SJSA1 (cell line): ENCODE measurements at places on chromosomes 1 and 21. TPM values are rescaled to one million over a fixed set of nuclear protein-coding genes. Genes with fewer than 3 reads are reported as not detected.

DNA sequence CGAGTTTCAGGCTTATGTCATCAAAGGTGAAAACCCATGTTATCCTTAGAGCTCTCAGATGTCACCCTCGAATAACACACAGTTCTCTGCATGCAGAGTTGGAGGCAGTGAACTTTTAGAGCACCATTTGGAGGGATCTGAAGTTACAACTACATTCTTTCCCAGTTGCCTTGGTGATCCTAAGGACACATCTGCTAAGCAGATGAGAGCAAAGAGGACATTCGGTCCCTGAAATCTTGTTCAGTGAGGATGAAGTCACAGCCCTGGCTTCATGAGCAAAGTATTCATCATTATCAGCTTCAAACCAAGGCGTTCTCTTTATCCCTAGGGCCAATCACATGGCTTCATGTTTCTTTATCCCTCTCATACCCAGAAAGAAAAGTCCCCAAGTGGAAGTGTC, 23.1 kb upstream of the MCOLN2 start:
- no peak for DNase-seq

GRCh38 chr1:178548108-178548507, 35.2 kb downstream of the TEX35 start:
- DNase-seq = no peak

DNA sequence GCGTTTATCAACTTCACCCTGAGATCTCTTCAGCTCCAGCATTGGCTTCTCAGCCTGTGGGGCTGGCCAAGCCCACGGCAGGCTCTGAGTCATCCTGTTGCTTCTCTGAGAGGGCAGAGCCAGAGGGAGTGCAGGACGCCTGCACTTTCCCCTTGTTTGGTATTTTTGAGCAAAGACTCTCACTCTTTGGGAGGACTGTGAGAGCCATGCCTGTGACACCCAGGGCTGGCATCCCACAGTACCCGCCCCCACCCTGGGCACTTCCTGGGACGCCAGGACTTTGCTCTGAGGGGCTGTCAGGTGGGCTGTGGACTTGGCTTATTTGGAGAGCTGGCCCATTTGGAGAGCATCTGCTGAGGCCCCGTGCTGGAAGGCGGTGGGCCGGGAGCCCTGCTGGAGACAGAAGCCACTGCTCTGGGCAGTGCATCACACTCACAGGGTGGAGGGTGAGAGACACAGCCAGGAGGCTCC, 37.4 kb downstream of the VANGL1 start:
- no peak for DNase-seq

DNA sequence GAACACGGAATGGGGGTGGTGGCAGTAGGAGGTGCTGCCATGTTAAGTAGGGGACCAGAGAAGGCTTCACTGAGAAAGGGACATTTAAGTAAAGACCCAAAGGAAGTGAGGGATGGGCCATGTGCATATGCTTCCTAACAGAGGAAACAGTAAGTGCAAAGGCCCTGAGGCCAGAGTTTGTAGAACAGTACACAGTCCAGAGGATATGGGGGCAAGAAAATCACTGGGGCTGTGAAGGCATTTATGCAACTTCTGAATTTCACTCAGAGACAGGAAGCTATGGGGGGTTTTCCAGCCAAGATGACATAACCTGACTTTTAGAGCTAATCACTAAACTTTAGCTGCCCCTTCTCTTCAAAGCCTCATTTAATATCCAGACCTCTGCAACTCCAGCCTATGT, 202.5 kb upstream of the EDN2 start:
- no peak for DNase-seq

DNA sequence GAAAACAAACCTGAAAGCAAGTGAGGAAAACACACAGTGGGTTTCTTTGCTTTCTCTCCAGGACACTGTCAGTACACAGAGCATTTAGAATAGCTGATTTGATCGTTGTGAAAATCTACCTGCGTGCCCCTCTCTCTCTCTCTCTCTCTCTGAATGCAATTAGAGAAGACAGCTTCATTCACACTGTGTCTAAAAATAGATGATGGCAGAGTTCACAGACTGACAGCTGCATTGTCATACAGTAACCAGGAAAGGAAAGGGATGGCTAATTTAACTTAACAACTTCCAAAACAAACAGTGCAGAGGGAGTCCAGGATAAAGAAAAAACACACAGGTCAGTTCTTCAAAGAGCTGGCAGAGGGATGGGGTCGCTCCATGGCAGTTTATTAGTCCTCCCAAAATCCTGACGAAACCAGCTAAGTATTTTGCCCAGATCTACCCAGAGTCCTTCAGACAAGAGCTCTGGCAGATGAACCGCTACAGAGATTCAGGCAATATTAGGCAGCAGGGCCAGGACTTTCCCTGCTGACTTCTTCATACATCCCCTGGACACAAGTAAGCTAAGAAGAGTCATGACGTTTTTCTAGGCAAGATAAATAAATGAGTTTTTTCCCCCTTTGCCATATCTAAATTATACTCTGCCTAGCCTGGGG, 58.9 kb downstream of the WLS start:
- DNase-seq = no peak

GRCh38 chr1:213661302-213661701, 326.5 kb upstream of the PROX1 start:
- DNase-seq = no peak

DNA sequence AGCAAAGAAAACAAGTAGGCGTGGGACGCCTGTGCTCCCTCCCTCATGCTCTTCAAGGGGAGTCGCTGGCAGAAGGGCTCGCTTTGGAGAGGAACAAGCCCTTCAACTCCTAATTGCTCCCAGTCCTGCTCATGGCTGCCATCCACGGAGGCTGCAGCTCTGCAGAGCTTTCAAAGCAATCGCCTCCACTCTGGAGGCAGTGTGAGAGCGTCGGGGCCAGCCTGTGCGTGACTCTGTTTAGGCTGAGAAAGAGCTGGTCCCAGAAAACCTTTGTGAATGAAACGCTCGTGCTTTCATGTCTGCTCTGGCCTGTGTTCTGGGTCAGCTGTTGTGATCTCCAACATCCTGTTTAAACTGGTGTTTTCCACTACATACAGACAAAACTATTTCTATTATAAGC, 23.9 kb upstream of the RUNX1 start:
- peak; percentile 74 for DNase-seq

DNA sequence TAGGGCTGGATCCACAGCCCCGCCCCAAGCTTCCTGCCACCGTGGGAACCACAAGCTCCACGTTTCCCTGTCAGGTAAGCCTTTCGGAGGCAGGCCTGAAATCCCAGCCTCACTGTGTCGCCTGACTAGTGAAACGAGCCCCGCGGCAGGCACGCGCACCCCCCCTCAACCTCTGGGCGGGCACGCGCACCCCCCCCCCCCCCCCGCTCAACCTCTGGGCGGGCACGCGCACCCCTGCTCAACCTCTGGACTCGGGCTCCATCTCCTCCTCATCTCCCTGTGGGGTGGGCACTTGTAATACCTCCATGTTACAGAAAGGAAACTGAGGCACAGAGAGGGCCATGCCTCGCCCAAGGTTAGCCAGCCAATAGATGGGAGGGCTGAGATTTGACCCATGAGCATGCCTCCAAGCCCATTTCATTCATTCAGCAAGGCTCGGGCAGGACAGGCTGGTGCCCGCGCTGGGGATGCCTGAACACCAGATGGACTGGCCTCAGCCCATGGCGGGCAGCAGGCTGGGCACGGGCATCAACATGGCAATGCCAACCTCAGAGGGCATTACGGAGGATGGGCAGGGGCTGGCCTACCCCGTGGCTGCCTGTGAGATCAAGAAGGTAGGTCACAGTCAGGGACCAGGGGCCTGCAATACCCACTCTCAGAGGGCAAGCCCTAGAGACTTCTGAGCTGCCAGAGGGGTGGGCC, 4.7 kb downstream of the CFAP410 start:
- DNase-seq = no peak

- DNase-seq = no peak
These were observed 19.1 kb downstream of the PROX1 start for GRCh38 chr1:214006845-214007244.

DNA sequence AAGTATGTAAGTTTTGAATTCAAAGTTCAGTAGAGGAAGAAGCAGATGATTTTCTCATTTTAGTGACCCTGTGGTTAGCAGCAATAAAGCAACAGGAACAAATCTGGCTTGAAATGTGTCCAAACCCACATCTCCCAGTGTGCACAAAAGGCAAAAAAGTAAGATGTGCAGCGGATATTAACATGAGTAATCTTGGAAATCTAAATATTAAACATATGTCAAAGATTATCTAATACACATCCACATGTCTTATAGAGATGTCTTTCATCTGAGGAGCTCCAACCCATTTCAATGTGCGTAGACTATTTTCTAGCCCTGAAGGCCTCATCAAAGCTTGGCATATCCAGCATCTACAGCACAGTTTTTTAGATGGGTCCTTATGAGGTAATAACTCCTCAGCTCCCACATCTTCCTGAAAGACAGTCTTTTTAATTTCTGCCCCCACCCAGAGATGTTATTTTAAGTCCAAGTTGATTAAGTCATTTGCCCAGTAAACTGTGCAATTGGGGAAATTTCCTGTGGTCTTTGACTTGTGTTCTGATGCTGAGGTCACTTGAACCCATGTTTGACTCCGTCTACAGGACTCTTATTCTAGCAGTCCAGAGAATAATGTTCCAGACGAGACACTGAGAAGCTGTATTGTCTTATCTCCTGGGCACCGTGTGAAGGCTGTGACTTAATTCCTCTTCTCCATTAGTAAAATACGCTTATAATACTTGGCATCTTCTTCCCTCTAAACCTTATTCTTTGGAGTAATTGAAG, 73.7 kb downstream of the LMO4 start:
- no peak for DNase-seq

- DNase-seq = no peak
These were observed 176.1 kb downstream of the BRINP2 start for GRCh38 chr1:177346790-177347359.

- DNase-seq = peak; percentile 55
These were observed 63.2 kb downstream of the CD247 start for GRCh38 chr1:167454894-167455785.

DNA sequence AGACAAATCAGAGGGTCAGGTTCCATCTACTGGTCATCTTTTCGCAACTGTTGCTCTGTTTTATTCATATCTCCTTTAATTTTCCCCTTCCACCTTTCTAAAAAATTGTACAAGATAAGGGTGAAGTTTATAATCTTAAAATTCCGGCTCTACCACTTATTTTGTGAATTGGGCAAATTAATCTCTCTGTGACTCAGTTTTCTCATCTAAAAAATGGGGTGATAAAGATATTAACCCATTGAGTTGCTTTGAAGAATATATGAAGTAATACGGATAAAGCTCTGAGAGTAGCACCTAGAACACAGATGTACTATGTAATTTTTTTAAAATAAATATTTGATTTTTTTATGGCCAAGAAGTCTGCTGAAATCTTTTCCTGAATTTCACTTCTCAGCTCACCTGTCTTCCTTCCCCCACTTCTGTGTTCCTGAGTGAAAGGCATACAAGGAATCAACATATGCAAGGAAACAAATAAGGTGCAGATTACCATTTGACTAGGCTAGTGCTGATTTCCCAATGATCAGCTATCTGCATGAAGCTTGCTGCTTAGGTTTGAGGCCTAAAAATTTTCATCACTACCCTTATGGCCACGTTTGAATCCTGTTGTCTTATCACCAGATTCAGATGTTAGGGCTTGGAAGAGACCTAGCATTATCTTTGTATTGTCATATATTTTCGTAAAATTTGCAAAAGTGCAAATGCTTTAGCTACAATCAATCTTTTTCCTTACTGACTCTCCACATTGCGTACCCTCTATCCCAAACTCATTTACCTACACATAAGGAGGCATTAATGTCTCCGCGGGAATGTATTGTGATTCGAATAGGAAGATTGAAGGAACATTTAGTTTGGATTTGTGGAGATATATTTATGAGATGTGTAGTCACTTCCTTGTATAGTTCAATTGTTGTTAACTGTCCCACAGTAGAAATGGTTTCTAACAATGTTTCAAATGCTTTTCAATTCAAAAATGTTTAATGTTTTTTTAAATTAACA, 718.3 kb upstream of the PTBP2 start:
- DNase-seq = no peak

DNA sequence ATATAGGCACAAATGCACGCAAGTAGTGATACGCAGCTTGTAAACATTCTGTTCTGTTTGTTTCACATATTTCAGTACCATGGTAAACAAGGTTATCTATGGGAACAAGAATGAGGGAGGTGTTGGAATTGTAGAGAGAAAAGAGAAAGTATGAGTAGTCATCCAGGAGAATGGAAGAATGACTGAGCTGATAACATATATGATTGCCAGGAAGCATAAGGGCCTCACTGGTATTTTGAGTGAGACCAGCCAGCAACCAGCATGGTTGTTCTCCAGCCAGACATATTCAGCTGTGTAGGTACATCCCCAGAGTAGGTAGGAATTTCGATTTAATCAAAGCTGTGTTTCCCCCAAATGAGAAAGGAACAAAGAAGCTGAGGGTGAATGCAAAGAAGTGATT, 58.9 kb upstream of the ARTN start:
- DNase-seq = no peak

DNA sequence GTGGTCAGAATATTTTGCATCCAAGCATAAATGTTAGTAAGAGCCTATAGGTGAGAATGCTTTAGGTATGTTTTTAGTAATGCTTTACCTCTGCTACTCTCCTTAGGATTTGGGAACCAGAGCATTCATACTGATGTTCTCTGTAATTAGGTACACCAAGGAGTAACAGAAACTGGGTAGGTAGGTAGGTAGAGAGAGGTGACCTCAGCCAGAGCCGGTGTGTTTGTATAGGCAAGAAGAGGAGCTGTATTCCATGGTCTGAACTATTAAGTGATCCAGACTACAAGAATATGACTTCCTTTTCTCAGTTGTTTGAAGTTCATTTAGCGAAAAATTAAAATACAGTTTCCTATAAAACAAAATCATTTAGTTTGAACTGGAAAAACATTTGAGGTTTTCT, 108.5 kb downstream of the SDCCAG8 start:
- no peak for DNase-seq

- DNase-seq = no peak
These were observed 38.1 kb downstream of the MRAP start for GRCh38 chr21:32336711-32337110.

MCOLN2 gene
- total RNA-seq = 1.4 and 1.9 TPM in 2 replicates

PODN gene
- 1.3 and 4.1 TPM in 2 replicates for total RNA-seq

KIAA1614 gene
- 5.9 and 14.2 TPM in 2 replicates for total RNA-seq

SLC22A15 gene
- 0.94 and 4.7 TPM in 2 replicates for total RNA-seq

C1QA gene
- total RNA-seq = not detected in 2 replicates

PLEKHA6 gene
- 0.16 and 0.76 TPM in 2 replicates for total RNA-seq

TRIM58 gene
- not detected in 2 replicates for total RNA-seq

TNNI3K gene
- total RNA-seq = not detected in 2 replicates

UBE2G2 gene
- total RNA-seq = 74.7 and 110 TPM in 2 replicates
